ENCODE measurements at places on chromosomes 5 and 9. TPM values are rescaled to one million over a fixed set of nuclear protein-coding genes. Genes with fewer than 3 reads are reported as not detected.

GRCh38 chr9:127991017-127991756 is 10.4 kb upstream of the EEIG1 start:
- DNase-seq, result no peak

DNA sequence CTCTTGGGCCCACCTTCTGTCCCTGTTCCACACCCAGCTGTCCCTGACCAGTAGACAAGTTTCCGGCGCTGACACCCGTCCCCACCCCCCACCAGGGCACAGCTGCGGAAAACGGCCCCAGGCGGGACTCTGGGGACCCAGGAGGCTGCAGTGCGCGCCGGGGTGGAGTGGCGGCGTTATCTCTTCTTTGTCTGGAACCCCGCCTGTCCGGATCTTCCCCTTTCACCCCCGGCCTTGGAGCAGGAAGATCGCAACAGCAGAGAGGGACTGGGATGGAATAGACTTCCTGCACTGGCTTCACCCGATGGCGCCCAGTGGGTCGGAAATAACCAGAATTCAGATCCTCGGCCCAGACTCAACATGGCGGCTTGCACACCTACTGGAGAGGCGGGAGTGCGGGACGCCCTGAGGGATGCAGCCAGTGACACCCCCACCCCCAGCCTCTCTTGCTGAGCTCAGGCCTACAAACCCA is 4.7 kb downstream of the PAX5 start:
- DNase-seq, result no peak

GRCh38 chr5:179585941-179586401 is 35.6 kb downstream of the RUFY1 start:
- DNase-seq, result no peak

GRCh38 chr5:180831139-180832093 is 28.8 kb upstream of the MGAT1 start:
- DNase-seq, result no peak

- DNase-seq, result no peak
Observed at GRCh38 chr5:31291323-31291854, 97.9 kb downstream of the CDH6 start.

GRCh38 chr5:72921886-72922285 is 34.0 kb upstream of the FCHO2 start:
- DNase-seq, result no peak

DNA sequence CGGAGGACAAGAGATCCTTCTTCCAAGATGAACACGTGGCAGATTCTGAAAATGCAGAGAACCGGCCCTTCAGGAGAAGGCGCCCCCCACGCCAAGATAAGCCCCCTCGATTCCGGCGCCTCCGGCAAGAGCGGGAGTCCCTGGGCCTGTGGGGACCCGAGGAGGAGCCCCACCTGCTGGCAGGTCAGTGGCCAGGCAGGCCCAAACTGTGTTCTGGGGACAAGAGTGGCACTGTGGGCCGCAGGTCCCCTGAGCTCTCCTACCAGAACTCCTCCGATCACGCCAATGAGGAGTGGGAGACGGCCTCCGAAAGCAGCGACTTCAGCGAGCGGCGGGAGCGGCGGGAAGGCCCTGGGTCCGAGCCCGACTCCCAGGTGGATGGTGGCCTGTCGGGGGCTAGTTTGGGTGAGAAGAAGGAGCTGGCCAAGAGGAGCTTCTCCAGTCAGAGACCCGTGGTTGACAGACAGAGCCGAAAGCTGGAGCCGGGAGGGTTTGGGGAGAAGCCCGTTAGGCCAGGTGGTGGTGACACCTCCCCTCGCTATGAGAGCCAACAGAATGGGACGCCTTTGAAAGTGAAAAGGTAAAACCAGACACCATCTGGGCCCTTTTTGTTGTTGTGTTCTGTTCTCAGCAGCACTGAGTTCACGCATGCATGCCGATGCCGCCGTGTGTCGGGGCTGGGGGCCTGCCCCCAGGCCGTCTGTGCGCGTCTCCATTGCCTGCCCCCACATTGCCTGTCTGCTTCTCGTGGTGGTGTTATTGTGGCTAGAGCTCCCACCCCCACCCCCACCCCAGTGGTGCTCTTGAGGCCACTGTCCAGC is 26.6 kb upstream of the POMT1 start:
- DNase-seq, result no peak

- DNase-seq, result no peak
Observed at GRCh38 chr9:93136011-93136440, 2.0 kb upstream of the NINJ1 start.

The PLCXD3 gene
- 2.5 TPM for total RNA-seq

The NR4A3 gene
- total RNA-seq, result 12.4 TPM

The LRRTM2 gene
- 4.3 TPM for total RNA-seq

Measured in omental fat pad (tissue), 4 donors.